AG04450 (cell line): ENCODE measurements at places on chromosomes 5 and 9.

DNA sequence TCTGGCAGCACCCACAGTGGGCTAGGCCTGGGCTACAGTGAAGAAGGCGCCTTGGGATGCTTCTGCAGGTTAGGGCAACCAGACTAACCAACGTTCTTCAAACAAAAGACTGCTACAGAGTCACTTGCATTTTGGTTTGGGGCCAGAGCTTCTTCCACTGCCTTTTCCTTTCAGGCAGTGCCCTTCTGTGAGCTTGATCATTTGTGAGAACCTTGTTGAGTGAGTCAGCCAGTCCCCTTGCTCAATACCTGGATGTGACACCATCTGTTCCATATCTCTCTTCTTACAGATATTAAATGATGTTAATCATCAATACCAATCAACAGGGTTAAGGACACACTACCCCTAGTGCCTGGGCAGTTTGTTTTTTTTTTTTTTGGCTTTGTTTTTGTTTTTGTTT is 46.5 kb upstream of the VDAC1 start:
- DNase-seq: no peak

GRCh38 chr5:134575316-134575715 is 49.8 kb downstream of the JADE2 start:
- no peak for DNase-seq

DNA sequence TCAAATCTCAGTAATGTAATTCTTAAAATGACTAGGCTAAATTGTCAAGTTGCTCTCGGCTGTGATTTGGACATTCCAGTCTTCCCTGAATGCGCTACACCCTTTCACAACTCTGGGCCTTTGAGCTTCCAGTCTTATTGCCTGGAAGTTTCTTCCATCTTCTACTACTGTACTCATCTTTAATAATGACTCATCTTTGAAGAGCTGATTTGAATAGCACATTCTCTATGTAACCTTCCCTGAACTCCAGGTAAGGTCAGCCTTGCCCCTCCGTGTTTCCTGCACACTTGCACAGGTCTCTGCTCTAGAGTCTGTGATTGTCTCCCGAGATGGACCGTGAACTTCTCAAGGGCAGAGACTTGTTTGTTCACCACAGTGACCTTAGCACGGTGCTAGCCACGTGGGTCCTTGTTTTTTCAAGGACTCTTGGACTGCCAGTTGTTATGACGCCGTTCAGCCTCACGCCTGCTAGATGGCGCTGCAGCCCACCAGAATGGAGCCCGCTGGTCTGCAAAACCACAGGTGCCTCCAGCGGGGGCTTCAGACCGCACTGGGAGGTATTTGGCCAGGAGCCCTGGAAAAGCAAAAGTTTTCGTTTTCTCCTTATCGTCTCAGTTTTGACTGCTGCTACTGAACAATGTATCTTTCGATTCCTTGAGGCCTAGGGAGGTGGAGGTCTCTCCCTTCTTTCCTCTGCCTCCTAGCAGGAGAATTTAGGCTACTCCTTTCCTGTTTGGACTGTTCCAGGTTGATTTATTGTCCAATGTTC is 44.4 kb downstream of the SEC61B start:
- DNase-seq: peak; percentile 23

- DNase-seq: no peak
Measured at GRCh38 chr5:61263561-61264272, 68.3 kb upstream of the ZSWIM6 start.

DNA sequence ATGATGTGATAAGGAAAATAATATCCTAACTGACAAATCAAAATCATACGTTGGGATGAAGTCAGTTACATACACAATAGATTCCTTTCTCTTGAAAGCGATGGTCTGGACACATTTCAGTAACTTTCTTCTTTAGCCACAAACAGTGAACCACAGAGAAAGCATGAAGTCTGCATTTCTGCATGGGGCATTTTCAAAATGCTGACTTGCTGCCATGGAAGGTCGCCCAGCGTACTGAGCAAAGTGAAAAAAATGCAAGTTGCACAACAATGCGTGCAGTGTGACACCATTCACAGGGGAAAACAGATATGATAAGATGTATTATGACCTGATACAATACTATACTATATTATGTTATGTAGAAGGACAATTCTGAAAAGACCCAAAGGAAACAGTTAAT is 146.3 kb downstream of the SNX18 start:
- DNase-seq: peak; percentile 55

GRCh38 chr5:60295423-60295822 is 401.9 kb upstream of the PDE4D start:
- no peak for DNase-seq
